CD4-positive, alpha-beta T cell treated with Interleukin-6 at 100 ng/mL for 8 hours (primary cell): ENCODE measurements at places on chromosomes 11 and 22.

GRCh38 chr22:29755889-29756288, 10.9 kb downstream of the ZMAT5 start:
- no peak for DNase-seq

- no peak for DNase-seq
These were observed 35.1 kb upstream of the GGTLC2 start for GRCh38 chr22:22609291-22609690.

DNA sequence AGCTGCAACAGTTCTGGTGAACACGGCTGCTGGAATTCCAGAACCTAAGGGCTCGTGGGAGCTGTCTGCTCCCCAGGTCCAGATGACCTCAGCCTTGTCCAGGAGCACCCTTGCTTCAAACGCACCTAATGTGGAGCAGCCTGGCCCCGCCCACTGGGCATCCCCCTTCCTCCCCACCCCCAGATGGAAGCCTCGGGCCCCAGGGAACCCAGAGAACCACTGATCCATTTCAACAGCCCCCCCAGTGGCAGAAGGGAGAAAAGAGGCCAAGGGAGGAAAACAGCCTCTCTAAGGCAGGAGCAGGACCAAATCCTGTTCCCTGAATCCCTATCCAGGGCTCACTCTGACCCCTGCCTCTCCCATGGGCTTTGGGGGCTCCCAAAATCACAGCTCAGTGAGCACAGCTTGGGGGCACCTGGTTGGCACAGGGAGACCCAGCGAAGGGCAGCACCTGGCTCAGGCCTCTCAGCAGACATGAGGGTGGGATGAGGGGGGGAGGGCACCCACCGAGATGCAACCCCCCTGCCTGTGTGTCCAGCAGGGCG, 1.2 kb downstream of the CYTH4 start:
- DNase-seq, result peak; percentile 43

DNA sequence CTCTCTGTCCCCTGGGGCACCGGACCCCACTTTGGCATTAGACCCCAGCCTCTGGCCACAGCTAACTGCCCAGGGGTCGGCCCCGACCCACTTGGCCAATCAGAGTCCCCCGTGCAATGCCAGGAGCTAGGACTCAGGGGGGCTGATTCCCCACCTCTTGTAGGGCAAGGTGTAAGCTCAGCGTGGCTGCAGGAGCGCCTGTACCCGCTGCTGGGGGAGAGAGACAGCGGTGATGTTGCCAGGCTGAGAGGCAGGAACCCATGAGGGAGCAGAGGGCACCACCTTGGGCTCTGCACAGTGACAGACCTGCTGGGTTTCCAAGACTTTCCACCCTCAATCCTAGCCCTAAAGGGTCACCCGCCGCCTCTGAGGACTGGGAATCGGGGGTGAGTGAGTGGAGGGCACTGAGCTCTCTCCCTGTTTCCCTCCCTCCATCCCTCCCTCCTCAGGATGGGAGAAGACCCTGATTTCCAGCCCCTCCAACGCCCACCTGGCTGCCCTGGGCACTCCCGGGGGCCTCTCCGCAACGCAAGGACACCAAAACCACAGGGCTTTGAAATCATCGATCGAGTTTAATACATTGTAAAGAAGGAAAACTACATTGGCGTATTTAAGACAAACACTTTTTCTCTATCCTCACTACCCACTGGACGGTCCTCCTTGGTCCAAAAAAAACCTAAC, 128.4 kb downstream of the ARHGAP8 start:
- DNase-seq, result no peak

- DNase-seq, result no peak
These were observed 583.7 kb upstream of the B3GAT1 start for GRCh38 chr11:134995741-134996140.

DNA sequence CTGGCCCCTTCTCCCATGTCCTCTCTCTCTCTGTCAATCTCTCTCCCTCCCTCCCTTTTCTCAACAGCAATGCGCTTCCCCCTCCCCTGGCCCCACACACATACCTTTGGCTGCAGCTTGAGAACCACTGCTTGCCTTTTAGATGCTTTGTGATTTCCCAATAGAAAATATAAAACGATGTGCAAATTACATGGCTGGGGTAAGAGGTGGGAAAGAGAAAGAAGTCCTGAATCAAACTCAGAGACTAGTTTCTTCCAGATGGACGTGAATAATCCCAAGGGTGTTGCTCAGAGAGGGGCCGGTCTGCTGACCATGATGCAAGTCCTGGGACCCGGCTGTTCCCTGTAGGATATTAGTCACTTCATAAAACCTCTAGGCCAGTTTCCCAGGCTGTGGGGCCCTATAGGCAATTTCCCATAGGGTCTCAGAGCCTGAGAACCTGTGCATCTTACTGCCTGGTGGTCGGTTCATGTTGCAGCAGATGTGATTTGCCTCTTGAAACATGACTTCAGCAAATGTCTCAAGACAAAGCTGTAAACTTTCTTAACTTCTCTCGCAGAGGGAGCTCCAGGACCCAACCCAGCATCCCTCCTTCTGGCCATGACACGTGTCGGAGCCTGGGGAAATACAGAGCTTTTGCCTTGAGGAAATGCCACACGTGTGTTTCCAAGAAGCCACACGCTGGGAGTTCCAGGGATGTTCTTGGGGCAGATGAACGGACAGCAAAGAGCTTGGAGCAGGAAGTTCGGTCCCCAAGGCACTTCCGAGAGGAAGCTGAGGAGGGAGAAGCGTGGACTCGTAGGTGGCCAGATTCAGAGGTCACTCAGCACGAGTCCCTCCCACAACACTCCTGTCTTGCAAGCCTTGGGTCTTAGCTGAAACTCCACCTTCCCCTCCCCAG, 34.5 kb upstream of the ETS1 start:
- DNase-seq, result no peak

GRCh38 chr22:23401111-23401909, 178.8 kb downstream of the IGLL1 start:
- no peak for DNase-seq

DNA sequence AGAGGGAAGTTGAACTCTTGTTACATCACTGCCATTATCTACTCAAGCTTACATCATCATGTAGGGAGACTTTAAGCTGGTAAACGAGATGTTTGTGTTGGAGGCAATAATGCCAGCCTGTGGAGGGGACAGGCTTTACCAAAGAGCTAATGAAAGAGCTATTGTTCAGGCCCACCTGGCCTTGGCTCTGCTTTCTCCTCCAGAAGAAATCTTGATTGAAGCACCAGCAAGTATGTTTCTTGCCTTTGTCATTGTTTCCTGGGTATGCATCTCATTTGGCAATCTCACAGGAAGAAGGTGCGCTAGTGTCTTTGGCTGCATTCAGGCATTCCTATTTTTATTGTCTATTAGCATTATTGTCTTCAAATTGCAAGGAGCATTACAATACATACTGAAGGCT, 16.7 kb upstream of the CARD18 start:
- DNase-seq, result no peak

- no peak for DNase-seq
These were observed 45.0 kb upstream of the ANO1 start for GRCh38 chr11:70032943-70033710.

DNA sequence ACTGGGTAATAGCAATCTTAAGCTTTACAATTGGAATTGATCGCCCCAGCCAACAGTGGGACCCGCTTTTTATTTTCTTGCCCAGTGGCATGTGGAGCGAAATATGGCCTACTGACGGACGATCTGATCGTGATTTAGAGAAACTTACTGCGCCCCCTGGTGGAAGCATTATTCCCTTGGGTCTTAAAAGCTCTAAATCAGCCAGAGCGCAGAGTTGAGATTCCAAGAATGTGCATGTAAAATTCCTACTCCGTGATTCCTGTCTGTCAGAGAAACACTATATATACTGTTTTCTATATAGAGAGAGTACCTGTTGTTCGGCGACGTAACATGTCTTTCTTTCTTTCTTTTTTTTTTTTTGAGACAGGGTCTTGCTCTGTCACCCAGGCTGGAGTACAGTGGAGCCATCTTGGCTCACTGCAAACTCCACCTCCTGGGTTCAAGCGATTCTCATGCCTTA, 3.7 kb upstream of the DPF2 start:
- peak; percentile 82 for DNase-seq

DNA sequence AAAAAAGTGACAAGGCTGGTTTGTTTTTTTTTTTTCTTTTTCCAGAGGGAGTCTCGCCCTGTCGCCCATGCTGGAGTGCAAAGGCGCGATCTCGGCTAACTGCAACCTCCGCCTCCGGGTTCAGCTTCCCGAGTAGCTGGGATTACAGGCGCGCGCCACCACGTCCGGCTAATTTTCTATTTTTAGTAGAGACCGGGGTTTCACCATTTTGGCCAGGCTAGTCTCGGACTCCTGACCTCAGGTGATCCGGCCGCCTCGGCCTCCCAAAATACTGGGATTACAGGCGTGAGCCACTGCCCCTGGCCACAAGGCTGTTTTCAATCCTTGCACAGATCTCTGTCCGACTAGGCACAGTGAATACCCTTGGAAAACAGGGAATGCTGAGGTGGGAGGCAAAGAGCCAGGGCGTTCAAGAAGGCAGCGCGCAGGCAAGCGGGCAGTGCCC, 566 bp downstream of the ATP6V1E1 start:
- DNase-seq, result no peak

DNA sequence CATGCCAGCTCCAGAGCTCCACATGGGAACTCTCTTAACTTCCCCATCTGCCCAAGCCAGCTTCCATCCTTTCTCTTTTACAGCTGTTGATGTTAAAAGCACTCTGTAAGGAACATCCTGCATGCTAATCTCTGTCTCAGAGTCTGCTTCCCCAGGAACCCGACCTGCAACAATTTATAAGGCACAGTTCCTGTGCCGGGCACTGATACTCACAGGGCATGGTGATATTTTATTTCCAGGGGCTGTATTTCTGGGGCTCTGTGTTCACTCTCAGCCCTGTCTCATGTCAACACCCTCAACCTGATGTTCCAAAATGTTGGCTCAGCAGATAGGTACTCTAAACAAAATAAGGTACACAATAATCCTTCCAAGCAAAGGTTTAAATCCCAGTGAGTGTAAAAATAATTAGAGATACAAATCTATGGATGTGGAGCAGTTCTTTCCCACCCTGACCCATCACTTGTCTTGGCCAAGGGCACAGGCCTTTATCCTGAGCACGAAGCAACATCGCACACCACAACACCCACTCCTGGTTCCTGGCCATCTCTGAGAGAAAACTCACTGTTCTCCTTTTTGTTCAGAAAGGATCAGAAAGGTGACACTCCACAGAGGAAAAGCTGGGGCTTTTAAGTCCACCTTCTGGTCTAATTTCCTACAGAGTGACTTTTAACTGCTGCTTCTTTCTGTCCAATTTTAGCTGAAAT, 44.8 kb upstream of the C11orf87 start:
- no peak for DNase-seq

DNA sequence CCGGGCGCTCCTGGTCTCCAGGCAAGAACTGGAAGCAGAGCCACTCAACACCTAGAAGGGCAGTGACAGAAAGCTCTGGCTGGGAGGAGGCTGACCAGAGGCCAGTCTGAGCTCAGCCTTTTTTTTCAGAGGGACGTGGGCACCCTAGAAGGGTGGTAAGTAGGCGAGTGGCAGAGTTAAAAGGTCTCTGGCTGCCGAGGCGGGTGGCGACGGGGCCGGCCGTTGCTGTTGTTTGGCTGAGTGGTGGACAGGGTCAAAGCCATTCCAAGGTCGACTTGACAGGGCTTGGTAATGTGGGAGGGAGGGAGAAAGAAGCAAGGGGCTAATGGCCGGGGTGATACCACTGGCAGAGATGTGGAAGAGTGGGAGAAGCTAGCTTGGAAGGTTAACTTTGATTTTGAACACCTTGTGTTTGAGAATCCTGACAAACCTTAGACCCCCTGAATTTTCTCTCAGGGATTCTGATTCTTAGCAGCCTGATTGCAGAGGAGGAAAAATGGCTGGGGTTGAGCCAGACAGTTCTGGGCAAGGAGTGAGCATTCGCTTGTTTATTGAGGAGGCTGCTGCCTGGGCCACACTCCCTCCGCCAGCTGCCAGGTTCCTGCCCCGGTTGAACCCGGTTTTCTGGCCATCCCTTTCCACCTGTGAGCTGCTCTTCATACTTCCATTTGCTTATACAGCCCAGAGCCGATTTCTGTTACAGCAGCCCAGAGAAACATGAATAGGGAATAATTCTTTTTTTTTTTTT, 868 bp upstream of the SYCE3 start:
- DNase-seq, result no peak

GRCh38 chr22:17588606-17589005, 25.3 kb downstream of the SLC25A18 start:
- no peak for DNase-seq

- no peak for DNase-seq
These were observed 63.7 kb downstream of the MICAL2 start for GRCh38 chr11:12174128-12174476.

DNA sequence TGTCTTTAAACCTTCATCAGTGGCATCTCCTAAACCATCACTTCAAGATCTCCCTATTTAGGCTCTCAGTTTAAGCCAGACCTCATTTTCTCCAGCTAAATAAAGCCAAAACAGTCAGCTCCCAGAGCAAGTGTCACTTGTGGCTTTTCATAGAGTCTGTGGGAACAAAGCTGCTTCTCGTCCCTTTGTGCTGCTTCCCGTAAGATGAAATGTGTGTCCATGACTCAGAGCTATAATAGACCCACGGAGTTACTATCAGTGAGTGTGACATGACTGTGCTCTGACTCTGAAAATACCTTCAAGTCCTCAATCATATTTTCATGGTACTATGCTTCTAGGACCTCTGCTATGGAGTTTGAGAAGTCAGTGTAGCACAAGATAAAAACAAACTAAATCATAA, 57.3 kb upstream of the SLN start:
- no peak for DNase-seq

GRCh38 chr11:5550440-5551095, 2.2 kb upstream of the OR52H1 start:
- no peak for DNase-seq

DNA sequence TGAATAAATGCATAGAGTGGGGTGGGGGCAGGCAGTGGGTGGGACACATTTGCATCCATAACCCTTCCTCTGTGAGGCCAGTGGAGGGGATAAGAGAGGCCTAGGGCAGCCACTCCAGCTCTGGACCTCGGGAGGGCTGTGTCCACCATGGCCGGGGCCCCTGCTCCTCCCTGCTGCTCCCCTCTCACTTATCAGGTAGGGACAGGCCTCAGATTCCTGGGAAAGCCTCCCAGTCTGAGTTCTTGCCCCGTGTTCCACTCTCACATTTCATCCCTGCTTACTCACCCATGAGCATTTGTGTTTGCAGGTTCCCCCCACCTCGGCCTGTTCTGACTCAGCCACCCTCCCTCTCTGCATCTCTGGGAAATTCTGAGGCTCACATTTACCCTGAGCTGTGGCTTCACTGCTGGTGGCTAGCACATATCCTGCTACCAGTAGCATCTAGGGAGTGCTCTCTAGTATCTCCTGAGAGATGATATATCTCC, 128.7 kb upstream of the TOP3B start:
- no peak for DNase-seq

DNA sequence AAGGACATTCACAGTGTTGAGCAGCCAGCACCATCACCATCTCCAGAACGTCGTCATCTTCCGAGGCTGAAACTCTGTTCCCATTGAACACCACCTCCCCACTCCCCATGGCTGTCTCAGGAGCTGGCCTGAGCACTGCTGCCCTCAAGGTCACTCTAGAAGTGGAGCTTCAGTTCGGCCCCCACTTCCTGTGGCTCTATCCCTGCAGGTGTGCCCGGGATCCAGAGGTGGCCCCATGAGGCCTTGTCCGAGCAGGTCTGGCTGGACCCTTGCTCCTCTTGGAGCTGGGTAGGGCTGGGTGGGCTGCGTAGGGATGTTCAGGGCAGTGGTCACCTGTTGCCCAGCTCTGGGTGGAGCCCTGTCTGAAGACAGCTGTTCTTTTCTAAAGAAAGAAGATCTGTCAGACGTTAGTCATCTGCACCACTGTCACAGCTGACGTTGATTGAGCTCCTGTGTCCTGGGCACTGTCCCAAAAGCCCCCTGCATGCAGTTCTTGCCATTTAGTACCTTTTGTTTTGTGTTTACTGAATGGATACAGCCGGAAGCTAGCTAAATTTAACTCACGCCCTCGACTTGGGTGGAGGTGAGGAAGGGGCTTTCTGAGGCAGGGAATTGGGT, 75.5 kb upstream of the CLDN5 start:
- DNase-seq, result no peak
